ENCODE measurements at places on chromosomes 4 and X.

GRCh38 chrX:72430405-72430968 is 124.8 kb upstream of the CITED1 start:
- no peak for DNase-seq

DNA sequence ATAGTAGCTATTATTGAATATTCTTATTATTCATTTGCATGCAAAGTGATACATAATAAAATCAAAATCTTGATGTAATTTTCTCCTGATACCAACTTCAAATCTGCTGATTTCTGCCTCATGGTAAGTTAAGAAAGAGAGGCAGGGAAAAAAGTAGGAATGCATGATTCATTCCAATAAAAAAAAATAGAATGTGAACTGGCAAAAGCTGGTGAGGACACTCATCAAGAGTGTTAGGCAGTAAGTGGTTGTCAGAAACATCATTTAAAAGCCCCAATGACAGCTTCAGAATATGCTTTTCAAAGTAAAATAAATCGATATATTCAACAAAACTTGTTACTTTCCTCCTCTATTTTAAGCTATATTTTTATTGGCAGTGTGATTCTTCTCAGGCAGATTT is 979.1 kb downstream of the TECRL start:
- DNase-seq = no peak

GRCh38 chrX:3231766-3232165 is 114.7 kb downstream of the MXRA5 start:
- DNase-seq = no peak

- DNase-seq = no peak
These were observed 88.2 kb downstream of the RBM46 start for GRCh38 chr4:154869301-154869700.

DNA sequence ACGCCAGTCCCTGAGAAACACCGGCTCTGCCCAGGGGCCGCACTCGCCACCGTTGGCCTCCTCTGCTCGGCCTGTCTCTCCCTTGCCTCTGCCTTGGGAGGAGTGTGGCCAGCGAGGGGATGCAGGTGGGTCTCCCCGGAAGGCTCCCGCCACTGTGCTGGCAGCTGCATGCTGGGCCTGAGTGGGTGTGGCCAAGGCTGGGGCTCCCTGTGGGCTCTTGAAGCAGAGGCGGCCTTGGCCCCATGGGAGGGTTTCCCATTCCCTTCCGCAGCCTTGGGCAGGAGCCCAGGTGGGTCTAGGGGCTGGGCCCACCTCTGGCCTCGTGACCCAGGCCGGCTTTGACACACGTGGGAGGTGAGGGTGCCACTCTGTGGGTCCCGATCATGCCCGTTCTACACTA is 19.1 kb downstream of the FGFRL1 start:
- DNase-seq = no peak

- no peak for DNase-seq
These were observed 158.7 kb upstream of the RBPJ start for GRCh38 chr4:26162101-26162500.

GRCh38 chrX:139200793-139201192 is 329.7 kb upstream of the F9 start:
- DNase-seq = no peak

DNA sequence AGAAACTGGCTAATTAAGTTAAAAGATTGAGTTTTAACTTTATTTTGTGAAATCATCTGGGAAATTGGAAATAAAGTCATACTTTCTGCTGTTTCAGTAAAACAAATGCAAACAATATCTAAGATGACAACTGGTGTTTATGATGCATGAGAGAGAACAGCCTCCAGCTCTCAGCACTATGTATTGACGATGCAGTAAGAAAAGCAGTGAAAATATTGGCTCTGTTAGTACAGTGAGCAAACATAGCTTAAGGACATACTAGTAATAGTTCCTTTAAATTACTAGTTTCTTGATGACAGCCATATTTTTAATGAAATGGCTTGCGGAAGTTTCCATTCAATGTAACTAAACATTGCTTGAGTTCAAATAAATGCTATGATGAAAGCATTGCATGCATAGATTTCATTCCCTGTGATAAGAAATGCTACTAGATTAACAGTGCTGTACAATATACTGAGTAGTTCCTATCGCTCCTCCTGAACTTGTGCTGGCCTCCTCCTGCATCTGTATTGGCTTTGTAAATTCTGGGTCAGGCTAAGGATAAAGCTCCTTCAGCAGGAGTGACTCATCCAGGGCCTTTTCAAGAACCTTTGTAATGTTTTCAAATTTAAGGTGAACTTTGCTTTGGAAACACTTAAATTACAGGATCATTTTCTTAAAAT is 11.6 kb downstream of the ARHGAP24 start:
- no peak for DNase-seq

GRCh38 chrX:40165206-40165605 is 67.4 kb upstream of the BCOR start:
- no peak for DNase-seq

- DNase-seq = no peak
These were observed 133.2 kb downstream of the ARHGAP6 start for GRCh38 chrX:11532291-11533078.

- no peak for DNase-seq
These were observed 461.5 kb downstream of the FSTL5 start for GRCh38 chr4:161702287-161702686.

- DNase-seq = peak; percentile 14
These were observed 19.3 kb upstream of the DUSP9 start for GRCh38 chrX:153627675-153628111.
